Activated CD4-positive, alpha-beta T cell treated with anti-CD3 and anti-CD28 coated beads, Interleukin-2, amount 10 ng/mL, durations not matched to agents 7 days and 5 days (primary cell): ENCODE measurements at places on chromosomes 7 and 10.

- DNase-seq, result no peak
Observed at GRCh38 chr7:4240520-4241303, 441.4 kb upstream of the FOXK1 start.

GRCh38 chr10:91591797-91592174 lies 41.1 kb downstream of the PPP1R3C start:
- no peak for DNase-seq

DNA sequence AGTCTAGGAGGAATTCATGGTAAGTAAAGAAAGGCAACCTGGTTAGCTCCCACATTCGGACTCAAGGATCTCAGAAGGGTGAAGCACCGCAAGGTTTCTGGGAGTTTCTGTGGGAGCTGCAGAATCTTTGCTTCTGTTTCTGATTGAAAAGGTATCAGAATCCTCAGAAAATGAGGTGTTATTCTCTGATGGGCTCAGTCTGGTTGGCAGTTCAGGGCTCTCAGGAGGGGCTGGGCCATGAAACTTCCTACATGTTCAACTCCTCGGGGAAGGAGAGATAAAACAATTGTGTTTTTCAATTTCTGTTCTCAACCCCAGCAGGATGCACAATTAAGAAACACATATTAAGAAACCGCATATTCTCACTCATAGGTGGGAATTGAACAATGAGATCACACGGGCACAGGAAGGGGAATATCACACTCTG lies 9.1 kb downstream of the OR2A7 start:
- DNase-seq, result no peak

DNA sequence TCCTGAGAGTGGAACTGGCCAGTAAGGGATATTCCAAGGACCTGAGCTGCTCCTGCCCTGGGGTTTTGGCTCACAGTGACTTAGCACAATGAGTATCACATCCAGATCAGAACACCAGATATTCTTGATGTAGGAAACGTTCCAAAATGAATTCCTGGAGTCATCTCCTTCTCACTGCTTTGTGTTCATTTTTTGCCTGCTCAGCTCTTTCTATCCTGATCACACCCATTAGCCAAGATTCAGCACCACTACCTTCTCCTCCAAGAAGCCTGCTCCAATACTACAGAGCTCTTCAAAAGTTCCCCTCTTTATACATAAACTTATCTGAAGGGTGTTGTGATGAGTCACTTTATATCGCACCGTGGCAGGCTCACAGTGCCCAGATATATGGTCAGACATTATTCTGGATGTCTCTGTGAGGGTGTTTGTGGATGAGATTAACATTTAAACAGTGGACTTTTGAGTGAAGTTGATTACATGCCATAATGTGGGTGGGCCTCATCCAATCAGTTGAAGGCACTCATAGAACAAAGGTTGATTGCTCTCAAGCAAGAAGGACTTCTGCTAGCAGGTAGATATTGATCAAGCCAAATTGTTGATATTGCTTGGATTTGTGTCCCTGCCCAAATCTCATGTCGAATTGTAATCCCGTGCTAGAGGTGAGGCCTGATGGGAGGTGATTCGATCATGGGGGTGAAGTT lies 1155.2 kb upstream of the AUTS2 start:
- DNase-seq, result no peak

DNA sequence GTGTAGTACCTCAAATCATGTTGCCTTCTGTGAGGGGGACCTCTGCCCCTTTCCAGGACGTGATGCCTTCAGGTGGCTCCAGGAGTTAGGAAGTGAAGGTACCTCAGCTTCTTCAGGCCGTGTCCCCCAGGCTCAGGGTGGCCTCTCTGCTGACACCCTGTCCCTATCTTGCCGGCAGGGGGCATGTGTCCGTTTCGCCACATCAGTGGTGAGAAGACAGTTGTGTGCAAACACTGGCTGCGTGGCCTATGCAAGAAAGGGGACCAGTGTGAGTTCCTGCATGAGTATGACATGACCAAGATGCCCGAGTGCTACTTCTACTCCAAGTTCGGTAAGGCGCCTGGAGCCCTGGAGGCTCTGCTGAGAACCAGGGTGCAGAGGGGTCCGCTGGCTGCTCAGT lies 9.2 kb downstream of the CPSF4 start:
- DNase-seq, result peak; percentile 20
